ENCODE measurements at places on chromosomes 6 and 20.

DNA sequence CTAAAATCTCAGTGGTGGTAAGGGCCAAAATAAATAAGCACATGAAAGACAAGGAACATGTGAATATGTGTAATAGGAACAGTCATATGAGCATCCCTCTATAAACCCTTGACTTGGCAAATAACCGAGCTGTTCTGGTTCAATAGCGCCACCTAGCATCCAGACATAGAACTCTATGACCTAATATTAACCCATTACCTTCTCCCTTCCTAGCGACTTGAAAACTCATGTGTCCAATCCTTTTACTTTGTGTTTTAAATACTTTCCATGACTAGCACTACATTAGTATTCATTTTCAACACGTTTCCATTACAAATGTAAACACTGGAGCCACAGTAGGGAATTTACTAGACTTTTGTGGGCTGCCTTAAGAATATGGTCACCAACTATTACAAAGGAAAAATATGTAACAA lies 279.7 kb downstream of the UST start:
- peak; percentile 93 for DNase-seq

DNA sequence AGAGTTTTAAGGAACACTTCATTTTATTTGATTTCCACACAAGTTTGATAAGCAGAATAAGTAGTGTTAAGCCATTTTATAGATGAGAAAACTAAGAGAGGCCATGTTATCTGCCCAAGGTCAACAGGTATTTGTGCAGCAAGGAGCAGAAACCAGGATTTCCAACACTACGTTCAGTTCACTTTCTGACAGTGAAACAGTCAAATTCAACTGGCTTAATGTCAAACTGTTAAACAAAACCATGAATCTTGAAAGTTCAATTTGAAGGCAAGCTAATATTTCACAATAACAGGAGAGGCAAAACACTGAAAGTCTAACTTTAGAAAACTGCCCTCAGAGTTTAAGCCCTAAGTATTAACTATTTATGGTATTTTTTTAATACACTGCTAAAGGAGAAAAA lies 32.6 kb downstream of the DTNBP1 start:
- peak; percentile 71 for DNase-seq

- DNase-seq = no peak
Measured at GRCh38 chr6:158087224-158087867, 80.7 kb downstream of the SERAC1 start.

- DNase-seq = no peak
Measured at GRCh38 chr6:31614075-31614619, 887 bp upstream of the AIF1 start.

- no peak for DNase-seq
Measured at GRCh38 chr20:50073500-50073899, 39.5 kb downstream of the UBE2V1 start.

DNA sequence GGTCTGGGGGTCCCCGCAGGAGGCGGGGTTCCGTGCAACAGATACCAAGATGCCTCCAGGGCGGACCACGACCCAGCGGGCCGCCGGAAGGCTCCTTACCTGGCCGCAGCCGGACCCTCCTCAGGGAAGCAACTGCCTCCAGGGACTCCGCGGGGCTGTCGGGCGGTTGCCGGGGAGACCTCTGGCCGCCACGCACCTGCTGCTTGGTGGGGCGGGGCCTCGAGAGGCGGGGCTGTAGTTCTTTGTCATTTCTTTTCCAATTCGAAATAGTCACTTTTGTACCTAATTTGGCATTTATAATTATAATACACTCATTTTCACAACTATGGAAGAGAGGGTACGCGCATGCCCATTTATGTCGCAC lies 647 bp downstream of the AK9 start:
- DNase-seq = no peak

DNA sequence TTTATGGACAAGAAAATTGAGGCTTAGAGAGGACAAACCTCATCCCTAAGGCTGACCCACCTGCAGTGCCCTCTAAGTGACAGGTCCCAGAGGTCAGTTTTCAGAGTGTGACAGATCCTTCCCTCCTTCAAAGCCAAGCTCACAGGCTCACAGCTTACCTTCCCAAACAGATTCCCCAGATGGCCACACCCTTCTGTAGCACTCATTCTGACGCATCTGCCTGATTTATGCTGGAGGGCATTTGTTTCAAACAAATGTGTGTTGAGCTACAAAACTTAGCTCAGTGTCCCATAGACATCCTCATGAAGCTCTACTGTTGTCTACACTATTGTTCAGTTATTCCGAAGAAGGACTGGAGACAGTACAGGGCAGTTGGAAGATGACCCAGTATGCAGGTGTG lies 60.6 kb upstream of the RIN2 start:
- DNase-seq = no peak

DNA sequence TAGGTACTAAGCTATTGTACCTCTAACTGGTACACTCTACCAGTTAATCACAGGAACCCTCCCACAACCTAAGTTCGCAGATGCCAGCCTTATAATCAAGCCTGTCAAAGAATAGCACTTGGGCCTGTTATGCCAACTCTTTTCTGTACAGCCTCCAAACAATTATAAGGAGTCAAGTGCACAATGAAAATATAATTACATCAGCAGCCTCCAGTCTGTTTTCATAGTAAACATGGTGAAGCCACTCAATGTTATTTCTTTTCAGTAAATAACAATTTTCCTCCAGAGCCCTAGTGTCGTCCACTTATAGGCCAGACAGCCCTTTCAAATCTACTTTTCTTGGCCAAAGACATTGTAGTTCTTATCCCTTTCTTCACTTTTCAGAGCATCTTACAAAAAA lies 82.7 kb upstream of the CARMIL1 start:
- no peak for DNase-seq

DNA sequence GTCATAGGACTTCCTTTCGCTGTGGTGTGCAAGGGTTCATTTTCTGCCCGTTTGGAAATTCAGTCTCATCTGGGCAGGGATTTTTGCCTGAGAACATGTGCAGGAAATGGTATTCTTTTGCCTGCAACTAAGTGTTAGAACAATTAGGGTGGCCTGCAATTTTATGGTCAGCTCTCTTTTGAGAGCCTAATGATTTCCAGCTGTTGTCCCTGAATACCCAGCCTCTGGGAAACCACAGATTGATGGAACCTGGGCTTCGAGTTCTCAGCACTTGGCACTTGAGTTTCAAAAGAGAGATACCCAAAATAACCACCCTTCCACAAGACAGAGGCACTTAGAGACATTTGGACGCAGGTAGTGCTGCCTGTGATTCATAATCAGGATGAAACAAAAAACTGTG lies 217.2 kb upstream of the FOXA2 start:
- DNase-seq = no peak

GRCh38 chr20:35111141-35111888 lies 18.7 kb upstream of the TRPC4AP start:
- peak; percentile 91 for DNase-seq

- peak; percentile 27 for DNase-seq
Measured at GRCh38 chr6:81608776-81609175, 143.7 kb downstream of the TENT5A start.

All from iris pigment epithelial cell (primary cell).